Central memory CD4-positive, alpha-beta T cell (primary cell): ENCODE measurements at places on chromosomes 3 and 15.

GRCh38 chr3:12062605-12063004 lies 58.4 kb downstream of the SYN2 start:
- DNase-seq = no peak

GRCh38 chr3:195007151-195007550 lies 263.8 kb downstream of the XXYLT1 start:
- DNase-seq = no peak

DNA sequence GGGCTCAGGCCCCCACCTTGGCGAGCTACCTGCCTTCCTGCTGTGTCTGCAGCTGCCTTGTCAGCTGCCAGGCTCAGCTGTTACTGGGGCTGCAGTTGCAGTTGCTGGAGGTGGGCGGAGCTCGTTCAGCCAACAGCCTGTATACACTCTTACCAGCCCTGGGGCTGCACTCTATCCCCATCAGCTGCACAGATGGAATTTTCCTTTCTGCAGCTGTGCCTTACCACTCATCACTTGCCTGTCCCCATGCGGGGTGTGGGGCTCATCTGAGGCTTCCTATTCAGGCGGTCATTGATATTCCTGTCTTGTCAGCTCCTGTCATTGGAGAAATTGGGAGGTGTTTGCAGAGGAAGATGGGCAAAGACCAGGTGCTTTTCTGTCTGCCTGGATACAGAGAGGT lies 9.1 kb upstream of the SYN2 start:
- no peak for DNase-seq

DNA sequence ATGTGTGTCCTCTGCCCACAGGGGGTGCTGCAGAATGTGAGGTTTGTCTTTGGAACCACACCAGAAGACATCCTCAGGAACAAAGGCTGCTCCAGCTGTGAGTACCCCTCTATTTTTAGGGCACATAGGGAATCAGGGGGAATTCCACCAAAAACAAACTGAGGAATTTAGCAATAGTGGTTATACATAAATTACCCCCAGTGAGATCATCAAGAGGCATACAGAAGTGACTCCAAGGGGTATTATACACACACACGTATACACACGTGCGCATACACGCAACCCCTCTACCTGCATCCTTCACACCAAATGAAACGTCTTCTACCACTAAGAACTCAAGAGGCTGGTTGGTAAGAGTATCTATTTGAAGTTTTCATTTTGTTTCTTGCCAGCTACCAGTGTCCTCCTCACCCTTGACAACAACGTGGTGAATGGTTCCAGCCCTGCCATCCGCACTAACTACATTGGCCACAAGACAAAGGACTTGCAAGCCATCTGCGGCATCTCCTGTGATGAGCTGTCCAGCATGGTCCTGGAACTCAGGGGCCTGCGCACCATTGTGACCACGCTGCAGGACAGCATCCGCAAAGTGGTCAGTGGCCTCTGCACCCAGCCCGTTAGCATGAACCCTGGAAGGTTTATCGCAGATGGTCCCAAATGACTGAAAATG lies 2.9 kb downstream of the THBS1 start:
- no peak for DNase-seq

GRCh38 chr3:145900056-145900829 lies 260.7 kb downstream of the PLOD2 start:
- no peak for DNase-seq

- no peak for DNase-seq
These were observed 22.2 kb downstream of the MME start for GRCh38 chr3:155102329-155102728.
